ENCODE measurements at places on chromosomes 4 and X.

- no peak for DNase-seq
Measured at GRCh38 chr4:141668200-141668910, 32.0 kb downstream of the IL15 start.

- no peak for DNase-seq
Measured at GRCh38 chr4:152309418-152309817, 226.5 kb downstream of the FBXW7 start.

DNA sequence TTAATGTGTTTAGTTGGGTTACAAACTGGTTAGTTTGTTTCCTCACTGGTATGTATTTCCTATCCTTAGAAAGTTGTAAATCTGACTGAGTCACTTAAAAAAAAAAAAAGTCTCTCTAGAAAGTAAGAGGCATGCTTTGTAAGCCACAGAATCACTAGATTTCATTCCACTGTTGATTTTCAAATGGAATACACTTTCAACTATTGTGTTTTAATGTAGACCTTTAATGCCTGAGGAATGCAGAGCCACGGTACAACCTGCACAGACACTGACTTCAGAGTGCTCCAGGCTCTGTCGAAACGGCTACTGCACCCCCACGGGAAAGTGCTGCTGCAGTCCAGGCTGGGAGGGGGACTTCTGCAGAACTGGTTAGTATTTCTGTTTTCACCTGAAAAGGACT is 88.6 kb downstream of the HHIP start:
- no peak for DNase-seq

DNA sequence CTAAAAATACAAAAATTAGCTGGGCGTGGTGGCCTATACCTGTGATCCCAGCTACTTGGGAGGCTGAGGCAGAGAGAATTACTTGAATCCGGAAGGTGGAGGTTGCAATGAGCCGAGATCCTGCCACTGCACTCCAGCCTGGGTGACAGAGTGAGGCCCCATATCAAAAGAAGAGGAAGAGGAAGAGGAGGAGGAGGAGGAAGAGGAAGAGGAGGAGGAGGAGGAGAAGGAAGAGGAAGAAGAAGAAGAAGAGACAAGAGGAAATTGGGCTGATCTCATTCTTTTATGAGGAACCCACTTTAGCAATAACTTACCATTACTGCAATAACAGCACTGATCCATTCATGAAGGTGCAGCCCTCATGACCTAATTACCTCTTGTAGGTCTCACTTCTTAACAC is 138.9 kb upstream of the GIMD1 start:
- no peak for DNase-seq

DNA sequence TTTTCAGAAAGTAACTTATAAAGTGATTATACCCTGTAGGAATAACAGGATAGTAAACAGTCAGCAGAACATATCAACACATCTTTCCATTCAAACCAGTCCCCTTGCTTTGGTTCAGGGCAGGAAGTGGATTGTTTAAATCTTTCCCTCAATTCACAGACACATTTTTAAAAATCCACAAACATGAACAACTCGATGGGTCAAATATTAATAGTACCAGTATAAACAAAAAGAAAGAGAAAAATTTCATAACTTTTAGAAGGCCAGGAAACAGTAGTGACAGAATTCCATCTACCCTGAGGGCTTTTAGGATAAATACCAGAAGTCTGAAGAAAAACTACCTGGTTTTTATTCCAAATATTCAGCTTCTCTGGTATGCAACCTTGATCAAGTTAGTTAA is 1072.8 kb upstream of the PABPC4L start:
- no peak for DNase-seq

- no peak for DNase-seq
Measured at GRCh38 chrX:109643687-109644086, 18.7 kb upstream of the KCNE5 start.

DNA sequence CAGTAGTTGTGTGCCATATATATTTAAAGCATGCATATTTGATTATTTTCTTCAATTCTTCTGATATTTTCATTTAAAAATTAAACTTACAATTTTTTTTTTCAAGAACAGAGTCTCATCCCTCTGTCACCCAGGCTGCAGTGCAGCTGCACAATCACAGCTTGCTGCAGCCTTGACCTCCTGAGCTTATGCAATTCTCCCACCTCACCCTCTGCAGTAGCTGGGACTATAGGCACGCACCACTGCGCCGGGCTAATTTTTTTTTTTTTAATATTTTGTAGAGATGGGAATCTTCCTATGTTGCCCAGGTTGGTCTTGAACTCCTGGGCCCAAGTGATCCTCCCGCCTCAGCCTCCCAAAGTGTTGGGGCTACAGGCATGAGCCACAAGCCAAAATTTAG is 5.8 kb upstream of the DCLK2 start:
- no peak for DNase-seq

GRCh38 chr4:119679251-119679650 is 50.6 kb upstream of the PDE5A start:
- no peak for DNase-seq

DNA sequence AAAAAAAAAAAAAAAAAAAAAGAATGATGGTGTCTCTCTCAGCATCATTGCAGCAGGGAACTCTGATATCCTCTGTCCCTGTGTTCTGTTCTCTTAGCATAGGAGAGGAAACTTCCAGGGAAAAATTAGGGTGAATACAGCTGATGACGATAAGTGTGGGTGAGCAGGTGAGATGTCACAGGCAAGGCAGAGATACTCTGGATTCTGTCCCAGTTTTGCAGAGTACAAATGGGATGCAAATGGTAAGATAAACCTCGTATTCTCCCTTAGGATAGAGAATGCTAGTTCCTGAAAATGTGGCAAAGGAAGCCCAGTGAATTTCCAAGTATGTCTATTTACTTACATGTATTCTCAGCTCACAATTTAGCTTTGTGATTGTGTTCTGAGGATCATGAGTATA is 671.6 kb upstream of the BOD1L1 start:
- DNase-seq = no peak

DNA sequence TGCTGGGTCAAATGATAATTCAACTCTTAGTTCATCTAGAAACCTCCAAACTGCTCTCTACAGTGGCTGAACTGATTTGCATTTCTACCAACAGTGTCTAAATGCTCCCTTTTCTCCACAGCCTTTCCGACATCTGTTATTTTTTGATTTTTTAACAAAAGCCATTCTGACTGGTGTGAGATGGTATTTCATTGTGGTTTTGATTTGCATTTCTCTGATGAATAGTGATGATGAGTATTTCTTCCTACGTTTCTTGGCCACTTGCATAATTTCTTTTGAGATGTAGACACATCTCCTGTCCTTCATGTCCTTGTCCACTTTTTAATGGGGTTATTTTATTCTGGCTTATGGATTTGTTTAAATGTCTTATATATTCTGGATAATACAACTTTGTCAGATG is 298.2 kb upstream of the ARSJ start:
- DNase-seq = no peak

GRCh38 chrX:10557166-10557565 is 63.2 kb downstream of the MID1 start:
- DNase-seq = no peak

DNA sequence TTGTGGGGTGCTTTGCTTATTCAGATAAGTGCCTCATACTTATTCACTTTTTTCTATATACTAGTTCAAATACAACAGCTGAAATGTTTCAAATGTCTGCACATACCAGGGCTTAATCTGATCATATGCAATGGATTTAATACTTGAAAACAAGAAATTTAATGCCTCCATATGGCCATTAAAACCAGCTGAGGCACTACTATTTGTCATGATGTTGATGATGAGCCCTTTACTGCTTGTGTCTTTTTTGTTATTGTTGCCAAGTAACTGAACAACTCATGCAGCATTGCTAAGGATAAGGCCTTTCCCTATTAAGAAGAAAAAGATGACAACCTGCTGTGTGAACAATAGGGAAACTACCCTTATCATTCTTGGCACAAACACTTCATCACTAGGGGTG is 52.5 kb downstream of the MAGEB10 start:
- peak; percentile 8 for DNase-seq

GRCh38 chr4:125104616-125105015 is 210.1 kb upstream of the FAT4 start:
- DNase-seq = no peak

DNA sequence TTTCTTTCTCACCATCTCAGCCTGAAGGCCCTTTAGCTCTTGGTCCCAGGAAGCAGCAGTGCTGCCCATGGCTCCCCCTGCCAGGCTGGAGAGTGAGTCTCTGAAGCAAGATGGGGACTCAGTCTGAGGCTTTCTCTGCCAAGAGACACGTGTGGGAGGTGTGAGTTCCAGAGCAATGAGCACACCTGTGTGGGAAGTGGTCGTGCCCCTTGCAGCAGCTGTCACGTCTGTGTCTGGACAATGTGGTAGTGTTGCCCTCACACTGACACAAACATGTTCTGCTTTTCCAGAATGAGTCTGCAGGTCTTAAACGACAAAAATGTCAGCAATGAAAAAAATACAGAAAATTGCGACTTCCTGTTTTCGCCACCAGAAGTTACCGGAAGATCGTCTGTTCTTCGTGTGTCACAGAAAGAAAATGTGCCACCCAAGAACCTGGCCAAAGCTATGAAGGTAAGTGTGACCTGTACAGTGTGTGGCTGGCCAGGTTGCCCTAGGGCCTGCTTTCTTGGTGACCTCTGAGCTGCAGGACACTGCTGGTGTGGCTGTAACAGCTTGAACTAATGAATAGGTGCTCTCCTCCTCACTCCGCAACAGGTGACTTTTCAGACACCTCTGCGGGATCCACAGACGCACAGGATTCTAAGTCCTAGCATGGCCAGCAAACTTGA is 1.9 kb downstream of the TACC3 start:
- no peak for DNase-seq

DNA sequence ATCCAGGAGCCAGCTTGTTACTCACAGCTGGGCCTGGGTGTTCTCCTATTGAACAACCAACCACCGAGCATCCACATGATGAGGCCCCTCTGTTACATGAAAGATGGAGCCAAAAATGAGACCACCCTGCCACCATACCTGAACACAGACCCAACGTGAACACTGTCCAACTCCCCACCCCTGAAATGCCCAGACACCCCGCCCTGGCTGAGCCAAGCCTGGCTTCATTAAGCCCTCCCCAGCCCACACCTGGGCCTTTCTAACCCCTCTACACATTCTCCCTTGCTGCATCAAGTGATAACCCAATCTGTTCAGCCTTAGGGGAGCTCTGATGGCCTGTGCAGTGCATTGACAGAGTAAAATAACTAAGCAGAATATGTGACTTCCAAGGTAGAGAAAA is 80.7 kb downstream of the EVC start:
- DNase-seq = no peak

DNA sequence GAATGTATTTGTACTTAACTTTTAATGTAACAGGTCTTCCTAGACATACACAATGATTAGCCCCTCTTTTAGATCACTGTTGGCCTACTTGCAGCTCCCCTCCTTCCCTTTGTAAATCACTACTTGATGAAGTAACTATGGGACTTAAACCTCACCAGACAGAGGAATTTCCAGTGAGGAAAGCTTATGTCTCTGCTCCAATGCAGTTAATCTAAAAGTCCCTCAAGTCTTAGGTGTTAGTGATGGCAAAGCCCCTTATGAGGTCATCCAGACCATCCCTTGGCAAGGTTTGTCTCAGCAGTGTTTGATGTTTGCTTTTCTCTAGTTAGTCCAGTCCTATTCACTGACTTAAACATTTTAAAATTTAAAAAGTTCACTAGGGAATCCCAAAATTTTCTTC is 877.3 kb upstream of the INTU start:
- DNase-seq = no peak

DNA sequence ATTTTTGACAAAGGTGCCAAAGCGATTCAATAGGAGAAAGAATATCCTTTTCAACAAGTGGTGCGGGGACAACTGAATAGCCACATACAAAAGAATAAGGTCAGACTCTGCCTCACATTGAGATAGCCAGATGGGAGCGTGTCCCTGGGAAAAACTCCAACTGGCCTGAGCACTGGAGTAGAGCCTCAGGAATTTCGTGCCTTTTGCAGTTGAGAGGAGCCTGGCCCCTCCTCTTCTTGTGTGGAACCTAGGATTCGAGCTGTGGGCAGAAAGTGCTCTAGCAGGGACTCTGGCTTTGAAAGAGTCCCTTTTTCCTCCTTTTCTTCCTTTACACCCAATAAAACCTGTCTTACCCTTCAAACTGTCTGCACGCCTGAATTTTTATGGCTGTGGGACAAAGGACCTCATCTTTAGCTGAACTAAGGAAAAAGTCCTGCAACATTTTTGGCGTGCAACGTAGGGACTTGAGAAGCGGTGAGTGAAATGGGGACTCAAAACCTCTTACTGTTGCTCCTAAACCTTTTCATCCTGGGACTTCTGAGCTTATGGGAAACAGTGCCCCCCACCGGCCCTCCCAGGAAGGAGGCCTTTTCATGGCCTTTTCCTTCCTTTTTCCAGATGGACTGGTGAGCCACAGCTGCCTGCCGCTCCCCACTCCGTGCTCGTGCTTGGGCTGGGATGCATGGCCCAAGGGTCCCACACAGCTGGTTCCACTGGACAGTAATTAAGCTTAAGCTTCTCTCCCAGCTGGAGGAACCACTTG is 68.6 kb downstream of the BMP15 start:
- peak; percentile 15 for DNase-seq

GRCh38 chr4:54585321-54586000 is 72.3 kb upstream of the KIT start:
- no peak for DNase-seq

- DNase-seq = no peak
Measured at GRCh38 chr4:95142932-95143331, 385.2 kb downstream of the BMPR1B start.

GRCh38 chr4:138647433-138647832 is 368.1 kb upstream of the NOCT start:
- no peak for DNase-seq

DNA sequence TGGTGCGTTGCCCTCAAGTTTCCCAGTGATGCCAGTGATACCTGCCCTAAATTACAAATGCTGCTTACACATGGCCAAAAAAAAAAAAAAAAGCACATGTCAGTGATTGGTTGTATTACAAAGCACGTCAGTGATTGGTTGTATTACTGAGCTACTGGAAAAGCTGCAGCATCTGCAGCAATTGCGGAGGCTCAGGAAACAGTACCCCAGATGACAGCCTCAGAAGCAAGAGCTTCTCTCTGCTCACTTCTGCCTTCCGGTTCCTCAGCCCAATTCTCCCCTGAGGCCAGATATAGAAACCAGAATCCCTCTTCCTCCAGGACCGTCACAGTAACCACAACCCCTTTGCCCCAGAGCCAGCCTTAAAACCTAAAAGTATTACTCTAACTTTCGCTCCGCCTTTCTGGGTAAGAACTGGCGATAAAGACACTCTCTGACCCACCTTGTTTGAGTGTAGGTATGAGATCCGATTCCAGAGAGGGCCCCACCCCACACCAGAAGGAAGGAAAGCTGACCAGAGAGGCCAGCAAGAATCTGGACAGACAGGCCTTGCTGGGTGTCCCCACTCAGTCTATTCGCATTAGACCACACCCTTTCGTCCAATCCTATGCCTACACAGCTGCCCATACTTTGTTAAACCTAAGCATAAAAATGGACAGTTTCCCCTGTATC is 85.0 kb upstream of the SORBS2 start:
- DNase-seq = no peak

DNA sequence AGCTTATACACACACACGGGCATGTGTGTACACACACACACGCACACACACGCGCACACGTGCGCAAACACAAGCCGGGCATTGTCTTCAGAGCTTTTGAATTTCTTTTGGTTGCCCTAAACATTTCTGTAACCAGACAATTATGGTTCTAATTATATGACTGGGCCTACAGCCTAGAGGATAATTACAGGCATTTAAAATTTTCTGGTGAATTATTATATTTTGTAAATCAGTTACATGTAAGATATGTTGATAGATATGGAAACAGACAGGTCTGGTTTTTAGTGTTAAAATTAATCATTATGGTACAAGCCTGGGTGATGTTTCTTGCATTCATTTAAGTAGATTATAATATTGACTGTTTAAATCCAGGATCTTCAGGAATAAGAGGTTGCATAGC is 1120.5 kb downstream of the ADGRL3 start:
- no peak for DNase-seq

- no peak for DNase-seq
Measured at GRCh38 chrX:31702222-31702621, 630.4 kb upstream of the FTHL17 start.
